ENCODE measurements at places on chromosomes 12 and 14.

DNA sequence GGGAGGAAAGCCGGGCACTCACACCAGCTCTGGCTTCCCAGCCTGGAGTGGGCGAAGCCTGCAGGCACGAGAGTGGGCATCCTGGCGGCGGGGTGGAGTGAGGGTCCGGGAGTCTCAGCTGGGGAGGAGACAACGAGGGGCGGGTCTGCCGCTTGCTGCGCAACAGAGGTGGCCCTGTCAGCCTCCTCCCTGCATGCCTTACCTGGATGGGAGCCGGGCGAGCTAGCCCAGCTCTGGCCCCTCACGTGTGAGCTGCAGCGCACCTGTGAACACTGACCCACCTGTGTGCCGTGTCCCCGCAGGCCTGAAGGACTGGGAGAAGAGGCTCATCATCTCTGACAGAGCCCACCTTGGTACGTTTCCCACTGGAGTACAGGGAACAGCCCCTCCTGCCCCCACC lies 13.9 kb upstream of the SIVA1 start:
- DNase-seq: no peak

DNA sequence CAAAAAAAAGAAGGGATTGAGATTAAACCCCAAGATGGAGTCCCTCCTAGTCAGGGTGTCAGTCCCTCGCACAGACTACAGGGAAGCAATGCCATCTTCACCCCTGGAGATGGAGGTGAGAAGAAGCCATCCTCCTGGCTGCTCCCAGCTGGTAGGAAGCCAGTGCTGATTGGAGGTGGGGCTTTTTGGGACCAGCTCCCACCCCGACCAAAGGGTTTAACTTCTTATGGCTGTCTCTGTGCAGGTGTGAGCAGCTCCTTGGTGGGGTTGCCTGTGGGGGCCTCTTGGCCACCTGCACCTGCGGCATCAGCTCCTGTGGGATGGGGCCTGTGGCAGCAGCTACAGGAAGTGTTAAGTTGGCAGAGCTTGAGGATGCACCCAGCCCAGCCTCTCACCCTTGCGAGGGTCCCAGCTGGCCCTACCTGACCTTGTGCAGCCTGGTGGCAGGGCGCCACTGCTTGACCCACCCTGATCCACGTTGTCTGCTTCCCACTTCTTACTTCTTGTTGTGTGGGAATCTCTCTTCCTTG lies 3.8 kb upstream of the KRT86 start:
- no peak for DNase-seq

- DNase-seq: no peak
Observed at GRCh38 chr14:103045371-103045869, 11.9 kb downstream of the CDC42BPB start.

GRCh38 chr12:55930771-55931316 lies at the start of gene DGKA:
Gene DGKA (plus strand): TSS chr12:55931162. CDS start chr12:55936504, 5,342 bp downstream.
- DNase-seq: peak; percentile 52

GRCh38 chr12:102439426-102440405 lies 40.6 kb downstream of the IGF1 start:
- DNase-seq: no peak

DNA sequence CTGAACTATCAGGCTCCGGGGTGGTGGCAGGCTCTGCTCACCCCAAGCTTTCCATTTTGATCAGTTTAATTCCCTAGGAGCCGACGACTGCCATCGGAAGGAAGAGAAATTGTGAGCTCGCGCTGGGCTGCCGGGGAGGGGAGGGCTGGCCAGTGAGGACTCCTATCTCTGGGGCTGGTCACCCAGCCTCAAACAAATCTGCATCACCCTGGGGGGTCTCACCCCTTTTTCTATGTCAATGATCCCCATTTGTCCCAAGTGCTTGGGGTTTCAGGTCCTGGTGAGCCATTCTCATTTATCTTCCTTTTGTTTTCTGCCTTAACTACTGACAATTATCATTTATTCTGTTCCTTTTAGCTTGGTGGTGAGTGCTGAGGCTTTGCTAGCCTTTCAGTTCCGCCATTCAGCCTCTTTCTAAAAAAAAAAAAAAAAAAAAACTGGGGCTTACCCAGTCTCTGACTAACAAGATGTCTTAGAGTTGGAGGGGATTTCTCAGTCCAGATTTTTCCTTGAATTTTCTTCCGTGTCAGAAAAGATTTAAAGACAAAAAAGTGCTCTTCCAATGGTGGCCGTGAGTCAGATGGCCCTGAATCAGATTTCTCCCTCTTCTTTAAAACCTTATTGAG lies 22.8 kb upstream of the USP44 start:
- no peak for DNase-seq

DNA sequence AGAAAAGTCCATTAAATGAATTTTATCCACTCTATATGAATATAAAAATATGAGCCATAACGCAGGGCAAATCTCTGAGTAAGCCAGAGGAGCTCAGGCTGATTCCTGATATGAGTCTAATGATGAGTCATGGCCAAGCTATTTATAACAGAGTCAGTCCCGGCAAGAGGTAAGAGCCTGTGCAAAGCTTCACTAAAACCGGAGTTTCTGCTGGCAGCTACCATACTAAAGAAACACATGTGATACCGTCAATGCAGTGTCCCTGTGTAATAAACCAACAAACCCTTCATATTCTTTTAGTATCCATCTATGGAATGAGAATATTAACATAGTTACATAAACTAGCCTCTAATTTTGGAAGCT lies 319.4 kb downstream of the KCNC2 start:
- peak; percentile 63 for DNase-seq

DNA sequence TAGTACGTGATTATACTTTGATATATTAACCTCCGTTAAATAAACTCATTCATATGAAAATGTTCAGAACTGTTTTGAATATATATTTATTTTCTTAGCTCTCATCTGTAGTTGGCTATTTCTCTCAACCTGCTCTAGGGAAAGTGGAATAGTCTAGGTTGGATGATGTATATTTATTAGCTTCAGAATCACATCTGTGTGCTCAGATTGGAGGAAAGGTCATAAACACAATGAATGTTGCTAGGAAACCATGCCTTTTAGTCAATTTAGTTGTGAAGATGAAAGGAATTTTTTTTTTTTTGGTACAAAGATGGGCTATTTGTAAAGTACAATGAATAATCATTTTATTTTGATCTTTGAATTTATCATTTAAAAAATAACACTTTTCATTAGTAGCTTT lies 439.1 kb downstream of the FOXG1 start:
- DNase-seq: no peak

DNA sequence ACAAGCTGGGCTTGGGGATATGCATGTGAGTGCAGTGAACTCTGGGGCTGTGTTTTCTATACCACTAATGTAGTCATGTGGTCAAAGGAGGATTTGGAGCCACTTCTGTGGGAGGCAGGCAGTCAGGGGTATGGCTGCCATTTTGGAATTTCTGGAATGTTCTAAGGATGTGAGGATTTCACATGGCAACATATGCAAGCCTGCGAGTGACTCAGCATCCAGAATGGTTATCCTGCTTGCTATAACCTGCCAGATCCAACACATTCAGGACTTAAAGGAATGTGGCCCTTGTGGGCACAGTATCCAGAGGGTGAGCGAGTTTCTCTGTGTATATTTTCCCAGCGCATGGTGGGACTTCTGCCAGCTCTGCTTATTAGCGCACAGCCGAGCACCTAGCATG lies 249.2 kb upstream of the PWP1 start:
- no peak for DNase-seq

GRCh38 chr12:67690656-67691055 lies 42.1 kb downstream of the DYRK2 start:
- no peak for DNase-seq

DNA sequence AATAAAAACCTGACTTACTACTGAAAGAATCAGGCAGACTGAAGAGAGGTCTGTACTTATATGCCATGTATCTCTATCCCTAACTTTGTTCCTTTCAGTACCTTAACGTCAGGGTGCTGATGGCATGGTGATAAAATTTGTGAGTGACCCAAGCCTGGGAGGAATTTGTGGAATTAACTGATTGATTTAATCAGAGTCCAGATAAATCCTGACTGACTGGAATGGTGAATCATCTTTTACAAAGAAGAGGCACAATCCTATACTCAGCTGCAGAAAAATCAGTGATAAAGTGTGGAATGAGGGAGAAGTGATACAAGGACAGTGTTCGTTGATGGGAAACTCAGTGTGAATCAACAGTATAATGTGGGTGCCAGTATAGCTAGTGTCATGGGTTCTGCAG lies 3.7 kb downstream of the TDG start:
- no peak for DNase-seq

DNA sequence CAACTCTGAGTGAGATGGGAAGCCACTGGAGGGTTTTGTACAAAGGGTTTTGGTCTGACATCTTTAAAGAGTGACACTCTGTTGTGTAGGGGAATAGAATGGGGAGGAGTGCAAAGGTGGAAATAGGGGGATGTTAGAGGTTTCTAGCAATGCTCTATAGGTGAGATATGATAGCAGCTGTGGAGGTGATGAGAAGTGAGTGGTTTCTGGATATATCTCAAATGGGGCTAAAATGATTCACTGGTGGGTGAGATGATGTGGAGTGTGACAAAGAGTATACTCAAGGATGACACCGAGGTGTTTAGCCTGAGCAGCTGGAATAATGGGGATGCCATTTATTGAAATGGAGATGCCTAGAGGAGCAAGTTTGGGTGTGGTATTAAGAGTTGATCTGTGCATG lies 426.4 kb downstream of the PCNX1 start:
- no peak for DNase-seq

- DNase-seq: peak; percentile 19
Observed at GRCh38 chr14:55245657-55246268, 25.5 kb upstream of the FBXO34 start.

DNA sequence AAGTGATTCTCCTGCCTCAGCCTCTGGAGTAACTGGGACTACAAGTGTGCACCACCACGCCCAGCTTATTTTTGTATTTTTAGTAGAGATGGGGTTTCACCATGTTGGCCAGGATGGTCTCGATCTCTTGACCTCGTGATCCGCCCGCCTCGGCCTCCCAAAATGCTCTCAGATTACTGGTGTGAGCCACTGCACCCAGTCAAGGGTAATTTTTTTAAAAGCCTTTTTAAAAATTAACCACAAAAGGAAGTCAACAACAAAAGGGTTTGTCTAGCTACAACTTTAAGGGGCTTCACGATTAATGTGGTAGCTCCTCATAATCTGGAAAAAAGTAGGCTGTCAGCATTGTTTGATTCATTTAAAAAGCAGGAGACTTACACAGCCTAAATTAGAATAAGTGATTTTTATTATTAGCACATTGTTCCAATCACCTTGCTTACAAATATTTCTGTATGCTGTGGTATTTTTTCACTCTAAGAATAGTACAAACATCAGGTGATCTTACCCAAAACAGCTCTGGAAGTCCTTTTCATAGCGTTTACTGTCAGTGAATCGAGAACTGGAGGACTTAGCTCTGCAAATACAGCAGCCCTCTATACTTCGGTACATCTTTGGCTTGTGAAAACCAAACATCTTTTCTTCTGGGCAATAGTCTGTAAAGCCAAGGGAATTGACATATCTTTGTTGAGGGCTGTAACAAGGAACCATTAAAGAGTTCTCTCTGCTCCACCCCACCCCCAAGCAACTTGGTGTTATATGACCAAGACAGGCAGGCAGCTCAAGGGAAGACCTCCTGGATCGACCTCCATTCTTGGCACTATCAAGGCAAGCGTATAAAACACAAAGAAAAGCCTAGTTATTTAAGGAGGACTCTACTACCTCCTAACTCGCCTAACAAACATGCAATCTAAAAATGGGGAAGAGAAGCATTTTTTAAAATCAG lies 28.1 kb downstream of the SINHCAF start:
- DNase-seq: no peak

- no peak for DNase-seq
Observed at GRCh38 chr12:42574851-42575266, 14.7 kb downstream of the PRICKLE1 start.

DNA sequence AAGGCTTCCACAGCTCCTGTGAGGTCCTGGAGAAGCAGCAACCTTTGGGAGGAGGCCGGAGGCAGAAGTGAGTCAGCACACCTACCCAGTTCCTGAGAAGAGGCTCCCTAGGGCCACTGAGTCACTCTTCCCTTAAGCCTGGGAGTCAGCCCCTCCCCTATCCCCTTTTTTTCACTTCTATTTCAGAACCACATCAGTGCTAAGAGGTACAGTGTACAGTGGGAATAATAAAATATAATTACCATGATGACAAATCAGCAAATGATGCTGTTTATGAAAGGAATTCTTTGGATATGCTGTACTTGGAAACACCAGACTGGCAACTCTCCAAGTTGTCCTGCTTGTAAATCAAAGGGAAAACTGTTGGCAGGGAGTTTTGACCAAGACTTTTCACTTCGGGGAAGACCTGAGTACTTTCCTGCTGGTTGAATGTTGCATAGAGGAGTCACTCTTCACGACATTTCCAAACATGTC lies 7.8 kb upstream of the TBPL2 start:
- DNase-seq: peak; percentile 58

DNA sequence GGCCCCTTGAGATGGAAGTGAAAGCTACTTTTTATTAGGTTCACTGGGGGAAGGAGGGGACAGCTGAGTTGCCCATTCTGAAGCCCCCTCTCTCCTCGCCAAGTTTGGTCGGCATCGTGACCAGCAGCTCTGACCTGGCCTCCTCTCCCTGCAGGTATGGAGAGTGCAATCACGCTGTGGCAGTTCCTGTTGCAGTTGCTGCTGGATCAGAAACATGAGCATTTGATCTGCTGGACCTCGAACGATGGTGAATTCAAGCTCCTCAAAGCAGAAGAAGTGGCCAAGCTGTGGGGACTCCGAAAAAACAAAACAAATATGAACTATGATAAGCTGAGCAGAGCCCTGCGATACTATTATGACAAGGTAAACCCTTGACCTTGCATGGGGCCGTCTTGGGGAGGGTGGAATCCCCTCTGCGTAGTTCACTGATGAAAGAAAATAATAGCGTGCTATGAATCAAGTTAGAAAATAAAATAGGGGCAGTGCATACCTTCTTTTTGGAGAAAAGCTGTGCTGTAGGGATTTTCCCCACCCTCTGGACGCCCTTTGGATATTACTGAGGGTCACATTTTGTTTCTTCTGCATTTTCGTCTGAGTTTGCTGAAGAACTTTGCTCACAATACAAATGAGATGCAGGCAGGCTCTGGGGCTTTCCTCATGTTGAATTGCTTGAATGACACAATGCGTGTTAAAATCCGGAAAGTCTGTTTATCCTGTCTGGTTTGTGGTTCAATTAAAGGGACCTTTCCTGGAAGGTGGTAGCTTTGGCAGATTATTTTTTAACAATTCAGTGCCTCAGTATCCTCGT lies 29.4 kb downstream of the ELK3 start:
- no peak for DNase-seq

GRCh38 chr14:26849514-26849913 lies 251.7 kb upstream of the NOVA1 start:
- no peak for DNase-seq

- peak; percentile 27 for DNase-seq
Observed at GRCh38 chr12:107759410-107759809, 1.5 kb downstream of the PRDM4 start.

DNA sequence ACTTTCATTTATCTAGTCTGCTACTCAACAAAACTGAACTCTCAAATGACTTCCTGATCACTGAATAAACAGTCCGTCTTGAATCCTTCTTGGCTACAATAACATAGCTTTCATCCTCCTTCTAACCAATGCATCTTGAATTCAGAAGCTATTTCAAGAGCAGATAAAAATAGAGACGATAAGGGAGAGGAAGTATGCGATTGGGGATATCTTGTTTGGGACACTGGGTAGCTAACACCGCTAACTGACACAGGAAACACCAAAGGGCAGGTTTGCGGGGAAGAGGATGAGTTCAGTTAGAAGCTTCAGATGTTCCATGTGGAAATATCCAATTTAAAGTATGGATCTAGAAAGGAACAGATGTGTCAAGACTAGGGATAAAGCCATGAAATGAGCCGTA lies 102.5 kb downstream of the SLC41A2 start:
- DNase-seq: no peak
